Fibroblast of upper back skin (primary cell): ENCODE measurements at places on chromosomes 4 and X.
A peak's percentile ranks its signal among the peaks of the same experiment; 100 is the strongest.

DNA sequence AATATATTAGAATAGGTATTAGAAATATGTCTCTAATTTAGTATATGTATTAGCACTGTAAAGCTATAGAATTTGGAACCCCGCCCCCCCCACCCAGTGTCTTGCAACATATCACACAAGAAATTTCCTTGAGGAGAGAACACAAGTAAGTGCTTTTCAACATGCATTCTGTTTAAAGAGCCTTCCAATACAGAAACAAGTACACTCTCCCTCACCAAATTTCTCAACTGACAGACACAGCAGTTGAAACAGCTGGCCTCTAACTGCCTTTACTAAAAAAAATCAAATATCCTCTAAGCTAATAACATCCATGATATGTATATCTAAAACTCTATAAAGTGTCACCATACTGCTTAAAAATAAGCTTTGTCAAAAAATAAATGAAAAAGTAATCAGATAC is 12.4 kb downstream of the CAMK2D start:
- no peak for DNase-seq

GRCh38 chr4:153122855-153123254 is 81.4 kb upstream of the TRIM2 start:
- no peak for DNase-seq

DNA sequence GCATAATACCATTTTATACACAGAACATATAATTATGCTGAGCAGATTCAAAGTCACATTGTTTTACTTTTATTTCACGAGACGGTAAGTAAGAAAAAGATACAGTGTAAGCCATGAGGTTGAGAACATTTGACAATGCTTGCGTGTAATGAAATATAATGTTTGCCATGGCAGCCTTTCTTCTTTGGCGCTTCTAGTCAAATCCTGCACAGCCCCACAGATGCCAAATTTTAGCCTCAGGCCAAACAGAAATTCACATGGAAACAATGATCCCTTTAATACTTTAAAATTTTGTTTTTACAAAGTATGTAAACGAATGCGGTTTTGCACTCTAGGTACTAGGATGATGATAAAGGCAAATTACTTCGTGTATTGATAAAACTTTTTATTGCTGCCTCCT is 502.7 kb upstream of the SMIM31 start:
- DNase-seq: no peak

GRCh38 chr4:158051401-158052235 is 121.2 kb downstream of the GASK1B start:
- peak; percentile 97 for DNase-seq

DNA sequence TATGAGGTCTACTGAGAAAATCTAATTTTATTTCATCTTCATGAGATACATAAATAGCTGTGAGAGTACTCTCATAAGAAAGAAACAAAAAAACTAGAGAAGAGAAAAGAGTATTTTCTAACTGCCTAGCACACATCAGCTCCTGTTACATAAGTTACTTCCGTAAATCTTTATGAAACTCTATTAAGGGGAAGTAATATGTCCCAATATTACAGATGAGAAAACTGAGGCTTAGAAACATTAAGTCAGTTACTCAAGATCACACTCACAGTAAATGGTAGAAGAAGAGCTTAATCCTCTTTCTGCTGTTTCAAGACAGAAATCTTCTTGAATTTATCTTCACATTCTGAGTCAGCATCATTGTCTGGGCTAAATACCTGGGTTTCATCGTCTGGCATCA is 164.1 kb downstream of the DTHD1 start:
- DNase-seq: no peak

GRCh38 chr4:98626350-98626749 is 32.1 kb downstream of the TSPAN5 start:
- DNase-seq: peak; percentile 91

DNA sequence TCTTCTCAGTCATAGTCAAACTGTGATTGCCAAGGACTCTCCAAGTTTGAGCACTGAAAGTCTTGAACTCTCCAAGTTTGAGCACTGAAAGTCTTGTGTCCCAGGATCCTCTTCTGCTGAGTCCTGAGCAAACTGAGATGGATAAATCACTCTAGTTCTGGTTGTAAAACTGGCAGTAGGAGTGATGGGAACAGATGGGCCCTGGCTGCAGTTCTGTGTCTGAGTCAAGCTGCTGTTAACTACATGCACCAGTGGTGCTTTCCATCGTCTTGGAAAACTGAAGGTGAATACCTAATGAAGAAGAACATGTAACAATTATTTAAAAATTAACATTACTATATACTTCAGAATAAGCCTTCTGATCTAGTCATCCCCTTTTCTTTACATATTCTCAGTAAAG is 27.6 kb upstream of the KCNIP4 start:
- DNase-seq: no peak

DNA sequence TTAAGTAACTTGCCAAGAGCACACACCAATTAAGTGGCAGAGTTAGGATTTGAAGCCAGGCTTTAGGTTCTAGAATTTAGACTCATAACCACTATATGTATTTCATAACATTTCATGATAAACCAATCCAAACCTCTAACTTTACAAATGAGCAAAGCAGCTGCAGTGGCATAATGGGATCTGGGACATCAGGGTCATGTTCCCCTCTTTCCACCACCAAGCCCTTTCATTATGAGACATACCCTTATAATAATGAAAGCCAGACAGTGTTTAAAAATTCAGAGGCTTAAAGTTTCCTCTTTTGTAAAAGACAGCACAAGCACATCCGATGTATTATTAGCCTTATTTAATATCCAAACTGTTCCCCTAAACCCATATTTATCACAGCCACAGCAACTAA is 28.3 kb upstream of the AMELX start:
- DNase-seq: no peak

- DNase-seq: no peak
These were observed 51.6 kb upstream of the HDAC8 start for GRCh38 chrX:72624194-72624593.

- peak; percentile 30 for DNase-seq
These were observed 37.0 kb upstream of the ZBTB33 start for GRCh38 chrX:120213438-120214265.

DNA sequence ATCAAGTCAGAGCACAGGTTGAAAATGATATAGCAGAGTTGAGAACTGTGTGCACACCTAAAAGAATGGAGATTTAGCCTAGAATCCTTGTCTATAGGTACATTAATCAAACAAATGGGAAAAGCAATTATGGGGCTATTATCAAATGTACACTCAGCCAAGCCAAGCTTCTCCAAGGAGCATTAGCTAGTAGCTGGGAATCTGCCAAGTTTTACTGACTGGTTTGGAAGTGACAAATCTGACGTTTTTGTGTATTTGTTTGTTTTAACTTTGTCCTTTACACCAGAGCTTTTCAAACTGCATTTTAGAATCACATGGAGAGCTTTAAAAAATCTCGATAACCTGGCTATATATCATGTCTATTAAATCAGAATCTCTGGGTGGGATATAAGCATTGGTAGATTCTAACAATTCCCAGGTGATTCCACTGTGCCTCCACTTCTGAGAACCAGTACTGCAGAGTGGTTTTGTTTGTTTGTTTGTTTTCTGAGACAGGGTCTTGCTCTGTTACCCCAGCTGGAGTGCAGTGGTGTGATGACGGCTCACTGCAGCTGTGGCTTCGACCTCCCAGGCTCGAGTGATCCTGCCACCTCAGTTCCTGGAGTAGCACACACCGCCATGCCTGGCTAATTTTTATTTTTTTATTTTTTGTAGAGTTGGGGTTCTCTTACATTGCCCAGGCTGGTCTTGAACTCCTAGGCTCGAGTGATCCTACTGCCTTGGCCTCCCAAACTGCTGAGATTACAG is 279.8 kb downstream of the UNC5C start:
- peak; percentile 14 for DNase-seq

DNA sequence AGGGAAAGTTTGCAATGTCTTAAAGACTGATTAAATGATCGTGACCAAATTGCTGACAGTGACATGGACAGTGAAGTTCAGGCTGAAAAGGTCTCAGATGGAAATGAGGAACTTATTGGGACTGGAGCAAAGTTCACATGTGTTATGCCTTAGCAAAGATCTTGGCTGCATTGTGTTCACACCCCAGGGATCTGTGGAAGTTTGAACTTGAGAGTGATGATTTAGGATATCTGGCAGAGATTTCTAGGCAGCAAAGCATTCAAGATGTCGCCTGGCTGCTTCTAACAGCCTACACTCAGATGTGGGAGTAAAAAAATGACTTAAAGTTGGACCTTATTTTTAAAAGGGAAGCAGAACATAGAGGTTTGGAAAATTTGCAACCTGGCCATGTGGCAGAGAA is 21.4 kb downstream of the SCARB2 start:
- DNase-seq: no peak

DNA sequence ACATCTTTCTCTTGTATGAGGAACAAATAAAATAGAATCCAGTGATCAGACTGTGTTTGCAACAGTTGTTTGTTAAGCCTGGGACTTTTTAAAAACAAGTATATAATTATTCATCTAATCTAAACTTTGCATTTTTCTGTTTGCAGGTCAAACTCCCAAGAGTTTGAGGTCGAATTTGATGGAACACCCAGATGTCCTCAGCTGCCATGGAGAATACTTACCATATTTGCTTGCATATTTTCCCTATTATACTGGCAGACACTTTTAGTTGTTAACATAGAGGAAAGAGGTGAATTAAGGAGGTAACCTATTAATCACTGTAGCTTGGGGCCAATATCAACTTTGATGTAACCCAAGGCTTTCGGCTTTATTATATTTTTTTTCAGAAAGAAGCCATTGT is 401.5 kb upstream of the DIPK2B start:
- DNase-seq: peak; percentile 60

GRCh38 chr4:158912390-158912789 is 143.6 kb downstream of the FNIP2 start:
- peak; percentile 72 for DNase-seq

- no peak for DNase-seq
These were observed 839.1 kb downstream of the GLUD2 start for GRCh38 chrX:121886557-121886956.

DNA sequence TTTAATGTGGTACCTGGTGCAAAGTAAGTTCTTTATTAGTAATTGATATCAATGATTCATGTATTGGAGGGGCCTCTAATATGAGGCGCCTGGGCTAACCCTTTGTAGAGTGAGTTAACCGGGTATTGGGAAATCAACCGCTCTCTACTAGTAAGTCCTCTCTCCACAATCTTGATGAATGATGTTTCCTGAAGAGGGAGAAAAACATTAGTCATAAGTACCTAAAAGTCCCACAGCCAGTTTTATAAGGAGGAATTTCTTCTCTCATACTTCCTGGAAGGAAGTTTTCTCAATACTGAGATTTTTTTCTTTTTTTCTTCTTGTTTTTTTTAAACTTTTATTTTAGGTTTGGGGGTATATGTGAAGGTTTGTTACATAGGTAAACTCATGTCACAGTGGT is 62.3 kb downstream of the AGTR2 start:
- DNase-seq: peak; percentile 58

- no peak for DNase-seq
These were observed 58.5 kb upstream of the NAP1L5 start for GRCh38 chr4:88756149-88756548.

DNA sequence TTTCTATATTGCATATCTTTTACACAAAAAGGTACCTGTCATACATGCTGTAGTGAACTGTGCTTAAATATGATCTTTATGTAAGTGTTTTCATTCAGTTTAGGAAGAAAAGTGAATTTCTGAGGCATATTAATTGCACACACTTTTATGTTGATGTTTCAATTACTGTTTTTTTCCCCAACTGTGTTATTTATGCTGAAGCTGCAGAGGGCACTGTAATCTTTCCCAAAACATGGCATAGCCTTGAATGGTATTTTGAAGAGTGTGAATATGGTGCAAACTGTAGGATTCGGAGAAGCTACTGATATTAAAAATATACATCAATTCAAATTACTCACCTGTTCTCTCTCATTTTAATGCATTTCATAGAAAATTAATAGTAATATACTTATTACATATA is 6.0 kb upstream of the CENPE start:
- DNase-seq: no peak
